ENCODE measurements at places on chromosomes 6 and 20.

DNA sequence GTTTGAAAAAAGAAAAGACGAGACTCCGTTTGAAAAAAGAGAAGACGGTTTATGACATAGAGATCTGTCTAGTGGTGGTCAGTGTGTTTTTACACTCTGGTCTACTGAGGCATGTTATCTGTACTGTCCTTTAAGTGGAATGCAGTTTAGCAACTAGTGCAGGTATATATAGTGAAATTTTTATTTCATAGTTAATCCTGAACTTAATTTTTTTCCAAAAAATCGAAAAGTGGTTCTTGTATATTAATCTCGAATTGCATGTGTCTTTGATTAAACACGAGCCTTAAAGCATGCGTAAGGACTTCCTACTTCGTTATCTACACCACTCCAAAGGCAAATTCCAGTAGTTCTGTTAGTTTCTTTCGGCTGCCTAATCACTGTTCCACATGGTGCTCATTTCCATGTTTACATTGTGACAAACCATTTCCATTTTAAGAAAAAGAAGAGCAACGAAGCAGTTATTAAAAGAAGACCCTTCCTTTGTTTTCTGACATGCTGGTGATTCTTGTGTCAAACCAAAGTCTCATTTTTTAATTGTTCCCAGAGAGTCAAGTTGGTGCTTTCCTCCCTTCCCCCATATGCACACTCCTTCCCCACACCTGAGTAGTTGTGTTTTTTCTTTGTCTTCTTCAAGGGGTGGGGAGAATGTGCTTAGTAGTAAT lies 2.3 kb downstream of the SNX9 start:
- DNase-seq = no peak

GRCh38 chr20:24777746-24778145 lies 171.3 kb upstream of the CST7 start:
- DNase-seq = no peak

DNA sequence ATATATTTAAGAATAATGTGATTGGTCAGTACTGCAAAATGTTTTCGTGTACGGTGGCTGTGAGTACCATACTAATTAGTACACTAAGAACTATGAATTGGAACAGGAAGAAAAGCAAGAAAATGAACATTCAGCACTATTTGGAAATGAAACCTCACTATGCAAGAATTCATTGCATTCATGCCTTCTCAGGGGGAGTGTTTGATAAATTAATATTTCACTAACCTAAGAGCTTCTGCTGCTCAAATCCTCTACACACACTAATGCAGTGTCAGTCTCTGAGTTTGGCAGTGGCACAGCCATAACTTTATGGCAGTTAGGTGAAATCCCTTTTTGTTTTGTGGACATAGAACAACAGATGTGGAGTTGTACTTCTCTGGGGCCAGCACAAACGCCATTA lies 60.1 kb downstream of the SLC16A10 start:
- DNase-seq = no peak

GRCh38 chr20:53654932-53655624 lies 61.4 kb upstream of the ZNF217 start:
- no peak for DNase-seq

DNA sequence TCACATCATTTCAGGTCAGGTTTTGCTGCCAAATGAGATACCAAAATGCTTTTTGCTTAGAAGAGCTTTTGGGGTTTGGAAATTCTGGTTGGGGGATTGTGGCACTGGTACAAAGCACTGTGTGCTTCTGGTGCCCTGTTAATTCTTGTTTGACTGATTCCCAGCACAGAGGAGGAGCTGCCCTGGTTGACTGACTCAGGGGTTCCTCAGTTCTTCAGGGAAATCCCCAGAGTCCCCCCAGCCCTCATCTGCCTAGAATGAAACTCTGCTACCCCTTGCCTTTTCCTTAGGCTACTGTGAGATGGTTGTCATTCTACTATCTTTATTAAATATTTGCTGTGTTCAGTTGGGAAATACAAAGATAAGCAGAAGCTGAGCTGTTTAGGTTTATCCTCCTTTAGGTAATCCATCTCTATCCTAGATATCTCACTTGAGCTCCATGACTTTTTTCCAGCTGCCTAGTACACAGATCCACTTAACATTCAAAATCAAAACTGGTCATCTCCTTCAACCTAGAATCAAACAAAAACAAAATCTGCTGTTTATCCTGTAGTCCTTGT lies 24.9 kb upstream of the TSPYL1 start:
- DNase-seq = no peak
